ENCODE measurements at places on chromosomes 6 and 20.

DNA sequence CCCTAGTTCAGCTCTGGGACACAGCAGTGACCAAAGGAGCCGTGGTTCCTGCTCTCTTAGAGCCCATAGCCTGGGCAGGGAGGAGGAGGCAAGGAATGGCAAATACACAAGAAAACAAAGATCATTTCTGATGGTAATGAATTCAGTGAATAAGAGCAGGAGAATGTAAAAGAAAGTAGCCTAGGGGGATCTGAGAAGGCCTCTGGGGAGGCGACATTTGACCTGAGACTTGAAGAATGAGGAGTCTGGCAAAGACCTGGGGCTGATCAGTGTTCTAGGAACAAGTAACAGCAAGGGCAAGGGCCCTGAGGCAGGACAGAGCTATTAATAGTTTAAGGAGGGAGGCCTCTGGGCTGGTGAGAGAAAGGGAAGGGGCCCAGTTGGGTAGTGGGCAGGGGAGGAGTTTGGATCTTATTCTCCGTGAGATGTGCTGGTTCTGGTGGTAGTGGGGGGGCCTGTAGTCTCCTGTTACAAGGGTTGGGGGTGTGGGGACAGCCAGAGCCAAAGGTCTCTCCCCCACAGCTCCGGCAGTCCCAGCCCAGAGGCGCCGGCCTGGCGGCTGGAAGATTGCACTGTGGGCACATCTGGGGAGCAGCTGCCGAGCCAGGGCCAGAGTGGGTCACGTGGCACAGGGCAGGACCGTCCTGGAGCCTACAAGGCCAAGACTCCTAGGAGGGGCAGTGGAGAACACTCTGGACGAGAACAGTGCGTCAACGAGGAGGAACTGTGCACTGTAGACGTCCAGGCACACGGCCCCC lies 9.3 kb upstream of the ID1 start:
- DNase-seq: no peak

GRCh38 chr20:32609111-32609773 lies 24.1 kb upstream of the NOL4L start:
- no peak for DNase-seq

DNA sequence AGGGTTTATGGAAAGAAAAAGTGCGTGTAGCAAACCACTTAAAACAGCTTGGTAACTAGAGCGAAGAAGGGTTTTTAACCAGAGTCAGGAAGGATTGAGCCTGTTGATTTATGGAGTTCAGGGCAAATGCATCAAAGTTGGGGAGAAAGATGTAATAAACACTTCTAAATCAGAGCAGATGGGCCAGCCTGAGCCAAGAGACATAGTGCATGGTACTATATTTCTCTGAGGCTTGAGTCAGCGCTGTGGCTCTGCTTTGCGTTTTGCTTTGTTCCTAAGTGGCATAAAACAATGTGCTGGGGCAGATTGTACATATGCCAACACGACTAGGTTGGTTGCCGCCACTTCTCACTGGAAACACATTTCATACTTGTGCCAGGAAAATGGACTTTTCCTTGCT lies 111.3 kb downstream of the BCKDHB start:
- no peak for DNase-seq

DNA sequence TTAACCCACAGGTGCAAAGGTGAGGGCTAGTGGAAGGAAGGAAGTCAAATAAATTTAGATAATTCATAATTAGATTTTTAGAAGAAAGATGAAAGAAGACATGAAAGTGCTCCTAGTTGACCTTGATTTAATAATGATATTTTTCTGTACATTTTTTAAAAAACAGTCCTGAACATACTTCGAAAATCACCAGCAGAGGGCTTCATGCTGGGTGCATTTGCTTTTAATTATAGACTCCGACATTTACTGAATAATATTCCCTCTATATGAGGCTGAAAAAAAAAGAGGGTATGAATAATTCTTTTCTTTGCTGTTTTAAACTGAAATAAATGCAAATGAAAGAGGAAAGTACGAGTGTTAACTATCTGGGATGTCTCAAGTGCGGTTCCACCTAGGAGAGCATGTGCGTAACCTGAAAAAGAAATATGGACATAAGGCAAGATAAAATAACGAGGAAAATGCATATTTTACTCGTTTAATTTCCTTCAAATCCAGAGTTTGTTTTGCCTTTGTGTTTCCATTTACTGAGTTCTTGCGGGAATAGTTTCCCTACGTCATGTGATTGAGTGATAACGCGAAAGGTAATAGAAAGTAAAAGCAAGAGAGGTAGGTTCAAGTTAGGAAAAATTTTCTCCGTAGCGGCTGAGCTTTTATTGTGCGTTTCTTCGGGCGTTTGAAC lies 3.1 kb upstream of the TFAP2B start:
- DNase-seq: no peak

DNA sequence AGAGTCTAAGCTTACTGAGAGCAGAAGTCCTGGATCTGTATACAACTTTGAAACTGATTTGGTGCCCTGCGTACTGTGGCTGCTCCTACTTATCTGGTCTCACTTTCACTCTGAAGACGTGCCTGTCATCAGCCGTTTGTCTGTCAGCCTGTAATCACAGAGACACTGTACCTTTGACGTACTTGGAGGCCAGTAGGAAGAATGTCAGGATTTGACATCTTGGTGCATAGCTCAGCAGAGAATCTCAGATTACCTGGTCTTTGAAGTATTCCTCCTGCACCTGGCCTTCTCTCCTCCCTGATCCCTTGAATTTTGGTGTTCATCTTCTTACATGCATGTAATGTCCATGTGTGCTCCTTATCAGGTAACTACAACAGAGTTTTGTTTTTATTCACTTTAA lies 37.7 kb downstream of the DSE start:
- no peak for DNase-seq

- no peak for DNase-seq
Measured at GRCh38 chr20:48886194-48886593, 35.3 kb upstream of the ARFGEF2 start.

DNA sequence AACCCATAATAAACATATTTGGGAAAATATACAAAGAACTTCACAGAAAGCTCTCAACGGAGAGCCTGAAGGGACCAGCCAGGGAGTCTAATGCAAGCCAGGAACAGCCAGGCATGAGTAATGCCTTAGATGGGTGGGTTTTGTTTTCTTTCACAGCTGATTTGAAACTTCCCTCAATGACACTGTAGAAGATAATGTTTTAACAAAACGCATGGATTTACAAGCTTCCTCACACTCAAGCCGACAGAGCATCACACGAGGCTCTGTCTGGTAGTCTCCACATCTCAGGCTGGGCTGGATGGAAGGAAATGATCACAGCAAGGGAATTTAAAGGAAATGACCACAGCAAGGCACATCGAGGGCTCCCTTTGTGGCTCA lies 113.9 kb downstream of the GMPR start:
- DNase-seq: no peak

- no peak for DNase-seq
Measured at GRCh38 chr20:63517376-63518309, 2.9 kb upstream of the PPDPF start.

- DNase-seq: no peak
Measured at GRCh38 chr20:62822788-62823651, 6.2 kb downstream of the COL9A3 start.

DNA sequence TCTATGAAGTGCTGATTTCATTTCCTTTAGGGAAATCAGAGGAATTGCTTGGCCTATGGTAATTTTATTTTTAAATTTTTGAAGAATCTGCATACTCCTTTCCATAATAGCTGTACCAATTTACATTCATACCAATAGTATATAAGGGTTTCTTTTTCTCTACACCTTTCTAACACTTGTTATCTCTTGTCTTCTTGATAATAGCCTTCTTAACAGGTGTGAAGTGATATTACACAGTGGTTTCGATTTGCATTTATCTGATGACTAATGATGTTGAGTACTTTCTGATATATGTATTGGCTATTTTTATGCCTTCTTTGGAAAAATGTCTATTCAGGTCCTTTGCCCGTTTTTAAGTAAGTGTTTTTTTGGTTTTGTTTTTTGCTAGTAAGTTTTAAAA lies 40.8 kb downstream of the SMAP1 start:
- no peak for DNase-seq

- DNase-seq: no peak
Measured at GRCh38 chr6:85114581-85114935, 335.3 kb upstream of the NT5E start.

DNA sequence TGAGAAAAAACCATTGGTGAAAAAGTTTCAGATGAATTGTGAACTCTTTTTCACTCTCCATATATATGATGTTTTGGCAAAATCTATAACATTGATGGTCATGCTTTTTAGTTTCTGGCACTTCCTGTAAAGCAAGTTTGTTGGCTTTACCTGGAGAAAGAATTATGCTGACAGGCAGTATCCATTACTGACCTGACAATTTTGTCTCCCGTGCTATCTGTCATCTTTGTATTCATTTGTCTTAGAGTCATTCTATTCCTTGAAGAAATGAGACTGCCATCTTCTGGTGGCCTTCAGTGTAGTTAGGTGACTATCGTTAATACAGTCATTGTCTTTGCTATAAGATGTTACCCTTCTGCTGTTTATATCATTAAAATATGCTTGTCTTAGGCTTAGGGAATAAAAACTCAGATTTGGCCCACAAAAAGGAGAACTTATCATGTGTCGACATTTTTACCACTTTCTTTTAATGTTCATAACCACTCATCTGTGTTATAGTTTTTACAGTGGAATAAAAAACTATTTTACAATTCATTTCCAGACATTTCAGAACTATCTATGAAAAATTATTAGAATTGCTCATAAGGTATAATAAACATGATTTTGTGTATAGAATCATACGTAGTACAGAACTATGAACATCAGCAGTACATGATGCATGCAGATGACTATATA lies 707.0 kb downstream of the EPM2A start:
- DNase-seq: no peak

GRCh38 chr6:53627391-53628218 lies 38.0 kb downstream of the KLHL31 start:
- no peak for DNase-seq

- DNase-seq: no peak
Measured at GRCh38 chr20:35151736-35152135, 4.6 kb upstream of the EDEM2 start.

- peak; percentile 89 for DNase-seq
Measured at GRCh38 chr20:62121776-62122653, at the start of gene LSM14B. Gene LSM14B (plus strand): TSS chr20:62122475. CDS start chr20:62122667, 192 bp downstream.

DNA sequence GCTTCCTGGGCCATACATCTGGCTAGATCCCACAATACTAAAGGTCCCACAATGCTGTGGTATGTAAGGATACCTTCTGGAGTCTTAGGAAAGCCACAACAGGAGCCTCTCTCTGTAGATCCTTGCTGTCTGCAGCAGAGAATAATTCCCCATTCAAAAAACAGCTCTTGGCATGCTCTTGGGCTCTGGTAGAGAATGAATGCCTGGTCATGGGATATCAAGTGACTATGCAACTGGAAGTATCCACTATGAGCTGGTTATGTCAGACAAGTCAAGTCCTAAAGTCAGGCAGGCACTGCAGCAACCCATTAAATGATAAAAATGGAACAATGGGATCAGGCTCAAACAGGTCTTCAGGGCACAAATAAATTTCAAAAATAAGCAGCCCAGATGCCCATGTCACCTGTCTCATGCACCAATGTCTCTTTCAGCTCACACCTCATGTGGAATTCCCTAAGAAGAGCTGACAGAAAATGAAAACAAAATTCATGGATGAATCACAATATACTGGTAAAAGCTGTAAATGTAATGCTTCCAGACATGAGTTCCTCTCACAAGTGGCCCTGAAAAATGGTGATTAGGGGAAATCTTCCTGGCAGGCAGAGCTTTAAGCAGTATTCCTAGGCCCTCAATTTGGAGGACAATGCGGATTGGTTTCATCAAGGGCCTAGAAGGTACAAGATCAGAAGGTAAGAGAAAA lies 4.3 kb downstream of the AK9 start:
- DNase-seq: no peak

DNA sequence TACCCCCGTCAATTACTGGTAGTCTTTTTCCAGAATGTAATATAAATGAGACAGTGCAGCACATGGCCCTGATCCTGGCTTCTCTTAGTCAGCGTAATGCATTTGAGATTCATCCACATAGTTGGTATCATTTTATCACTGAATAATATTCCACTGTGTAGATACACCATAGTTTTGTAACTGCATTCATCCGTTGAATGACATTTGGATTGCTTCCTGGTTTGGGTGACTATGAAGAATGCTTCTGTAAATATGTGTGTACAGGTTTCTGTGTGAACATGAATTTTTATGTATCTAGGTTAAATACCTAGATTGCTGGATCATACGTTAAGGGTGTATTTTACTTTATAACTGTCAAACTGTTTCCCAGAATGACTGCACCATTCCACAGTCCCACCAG lies 62.6 kb upstream of the STMND1 start:
- no peak for DNase-seq

Data from astrocyte of the cerebellum (primary cell).